ENCODE measurements at places on chromosomes 6 and 20.

GRCh38 chr20:33125983-33126382 lies 42.0 kb upstream of the BPIFA2 start:
- DNase-seq, result no peak

DNA sequence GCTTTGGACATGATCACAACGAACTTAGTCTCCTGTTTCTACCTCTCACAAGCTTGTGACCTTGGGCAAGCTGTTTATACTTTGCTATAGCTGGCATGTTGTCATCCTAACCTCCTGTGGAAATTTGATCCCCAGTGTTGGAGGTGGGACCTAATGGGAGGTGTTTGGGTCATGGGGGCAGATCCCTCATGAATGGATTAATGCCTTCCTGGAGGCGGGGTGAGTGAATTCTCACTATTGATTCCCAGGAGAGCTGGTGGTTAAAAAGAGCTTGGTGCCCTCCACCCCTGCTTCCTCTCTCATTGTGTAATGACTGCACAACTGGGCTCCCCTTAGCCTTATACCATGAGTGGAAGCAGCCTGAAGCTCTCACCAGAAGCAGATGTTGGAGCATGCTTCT lies 228.9 kb downstream of the HIVEP2 start:
- DNase-seq, result no peak

DNA sequence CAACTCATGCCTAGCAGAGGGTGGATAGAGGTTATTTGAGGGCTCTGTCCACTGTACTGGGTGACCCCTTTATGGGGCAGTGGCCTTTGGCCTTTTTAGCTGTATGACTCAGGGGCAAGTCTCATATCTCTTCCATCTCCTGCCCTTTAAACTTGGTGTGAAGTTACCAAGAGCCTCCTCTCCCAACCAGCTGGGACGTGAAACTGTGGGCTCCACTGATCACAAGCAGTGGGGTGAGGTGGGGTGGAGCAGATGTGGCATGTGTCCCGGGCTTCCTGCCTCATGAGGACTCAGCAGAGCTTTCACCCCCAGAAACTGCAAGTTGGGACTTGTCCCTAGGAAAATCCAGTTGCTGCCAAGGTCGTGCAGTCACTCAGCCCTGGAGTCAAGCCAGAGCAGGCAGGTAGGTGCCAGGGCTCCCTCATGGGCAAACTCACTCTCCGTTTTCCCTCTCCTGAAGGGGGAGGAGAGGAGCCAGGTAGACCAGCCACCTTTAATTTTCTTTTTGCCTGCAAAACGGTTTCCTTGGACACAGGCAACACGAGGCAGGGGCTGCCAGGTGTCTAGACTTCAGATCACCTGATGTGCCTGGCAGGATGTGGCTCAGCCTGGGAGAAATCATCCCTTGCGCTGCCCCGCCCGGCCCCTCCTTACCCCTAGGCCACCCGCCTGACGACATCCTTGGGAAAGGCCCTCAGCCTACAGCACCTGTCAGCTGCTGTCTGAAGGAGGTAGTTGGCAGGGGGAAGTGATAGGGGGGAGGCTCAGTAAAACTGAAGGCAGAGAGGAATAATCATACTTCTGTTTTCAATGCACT lies 4.0 kb downstream of the CDKN1A start:
- DNase-seq, result no peak

DNA sequence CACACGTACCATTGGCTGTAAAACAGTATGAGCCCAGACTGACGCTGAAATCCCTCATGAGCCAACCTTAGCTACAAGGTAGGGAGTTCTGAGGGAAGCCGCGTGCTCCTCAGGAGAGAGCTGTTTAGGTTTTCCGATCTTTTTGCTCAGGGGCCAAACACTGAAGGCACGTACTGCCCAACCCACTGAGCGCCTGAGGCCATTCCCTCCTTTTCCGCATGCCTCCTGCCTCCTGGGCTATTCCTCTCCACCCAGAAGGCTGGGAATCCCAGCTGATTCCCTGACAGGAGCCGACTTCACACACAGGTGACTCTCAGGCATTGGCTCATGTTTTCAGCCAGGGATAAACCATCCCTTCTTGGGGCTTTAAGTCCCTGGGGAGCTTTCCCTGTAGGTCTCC lies 5.4 kb upstream of the FAM83D start:
- DNase-seq, result no peak

DNA sequence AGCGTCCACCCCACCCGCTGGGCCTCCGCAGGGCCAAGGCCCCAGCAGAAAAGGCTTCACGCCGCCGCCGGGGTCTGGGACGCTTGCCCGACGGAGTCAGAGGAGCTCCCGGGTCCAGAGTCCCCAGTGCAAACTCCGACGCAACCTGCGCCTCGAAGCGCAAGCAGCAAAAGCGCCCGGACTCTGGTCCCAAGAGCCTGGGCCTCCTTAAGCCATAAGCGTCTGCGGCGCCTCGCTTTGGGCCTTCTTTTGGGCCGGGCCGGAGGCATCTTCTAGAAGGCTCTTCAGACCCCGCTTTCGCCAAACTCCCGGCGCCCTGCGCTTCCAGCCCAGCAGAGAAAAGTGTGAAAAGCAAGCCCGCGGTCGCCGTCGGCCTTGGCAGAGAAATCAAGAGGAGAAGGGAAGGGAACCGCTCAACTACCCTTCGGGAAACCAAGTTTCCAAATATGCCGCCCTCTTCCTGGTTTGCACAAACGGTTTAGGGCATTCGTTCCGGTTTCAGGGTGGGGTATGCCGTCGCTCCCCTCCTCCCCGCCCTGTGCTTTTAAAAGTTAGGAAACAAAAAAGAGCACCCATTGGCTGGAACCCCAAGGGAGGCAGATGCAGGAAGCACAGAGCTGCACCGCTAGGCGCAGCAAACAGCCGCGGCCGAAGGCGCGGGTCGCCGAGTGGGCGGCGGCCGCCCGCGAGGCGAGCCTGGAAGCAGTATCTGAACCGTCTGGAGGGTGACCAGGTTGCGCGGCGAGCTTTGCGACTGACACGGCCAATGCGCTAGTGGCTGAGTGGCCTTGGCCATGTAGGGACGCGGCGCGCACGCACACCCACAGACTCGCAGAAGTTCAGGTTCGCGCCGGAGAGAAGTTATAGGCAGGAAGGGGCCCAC lies 1.2 kb downstream of the TBX18 start:
- DNase-seq, result no peak

DNA sequence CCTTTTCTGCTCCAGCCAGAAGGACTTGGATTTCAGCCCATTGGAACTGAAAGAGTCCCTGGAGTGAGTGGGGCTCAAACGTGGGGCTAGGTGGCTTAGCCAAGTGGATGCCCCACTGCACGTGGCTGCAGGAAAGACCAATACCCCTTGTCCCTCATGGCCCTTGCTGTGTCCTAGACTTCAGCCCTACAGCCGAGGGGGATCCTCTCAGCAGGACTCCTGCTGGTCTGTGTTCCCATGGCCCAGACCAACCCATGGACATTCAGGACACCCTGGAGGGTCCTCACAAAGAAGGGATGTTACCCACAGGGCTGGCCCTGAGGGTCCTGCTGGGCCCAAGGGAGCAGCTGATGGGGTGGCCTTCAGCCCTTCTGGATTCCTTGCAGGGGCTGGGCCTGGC lies 30.0 kb upstream of the PHACTR3 start:
- DNase-seq, result no peak

- DNase-seq, result no peak
These were observed 212.3 kb downstream of the TAF4 start for GRCh38 chr20:61853073-61854005.

- DNase-seq, result no peak
These were observed 162.8 kb upstream of the AFDN start for GRCh38 chr6:167663784-167664443.

GRCh38 chr6:21781128-21781527 lies 187.6 kb downstream of the SOX4 start:
- DNase-seq, result no peak

- DNase-seq, result no peak
These were observed 9.6 kb downstream of the WTAP start for GRCh38 chr6:159736908-159737307.

DNA sequence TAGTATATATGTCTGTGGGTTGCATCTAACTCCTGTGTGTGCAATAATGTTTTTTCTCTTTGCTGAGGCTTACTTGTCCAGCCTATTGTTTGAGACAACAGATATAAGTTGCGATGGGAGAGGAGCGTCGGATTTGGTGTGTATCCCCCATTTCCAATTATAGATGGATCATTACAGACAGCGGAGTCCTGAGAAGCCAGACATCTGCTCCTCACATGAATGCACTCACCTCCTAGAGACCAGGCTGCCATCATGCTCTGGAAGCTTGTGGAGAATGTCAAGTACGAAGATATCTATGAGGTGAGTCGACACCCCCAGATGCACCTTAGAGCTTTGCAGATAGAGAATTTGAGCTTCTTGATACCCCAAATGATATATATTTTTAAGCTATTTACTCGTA lies at the start of gene TFAP2B:
Gene TFAP2B, plus strand, starts transcription at position 199 of the 400 bp plus-strand sequence. Its CDS starts 21 bp downstream, at position 220.
- no peak for DNase-seq

GRCh38 chr6:21949211-21949801 lies 347.5 kb downstream of the PRL start:
- DNase-seq, result no peak

GRCh38 chr6:5126214-5126613 lies 41.1 kb downstream of the PPP1R3G start:
- no peak for DNase-seq

- no peak for DNase-seq
These were observed 34.0 kb downstream of the VEGFA start for GRCh38 chr6:43803783-43804549.

DNA sequence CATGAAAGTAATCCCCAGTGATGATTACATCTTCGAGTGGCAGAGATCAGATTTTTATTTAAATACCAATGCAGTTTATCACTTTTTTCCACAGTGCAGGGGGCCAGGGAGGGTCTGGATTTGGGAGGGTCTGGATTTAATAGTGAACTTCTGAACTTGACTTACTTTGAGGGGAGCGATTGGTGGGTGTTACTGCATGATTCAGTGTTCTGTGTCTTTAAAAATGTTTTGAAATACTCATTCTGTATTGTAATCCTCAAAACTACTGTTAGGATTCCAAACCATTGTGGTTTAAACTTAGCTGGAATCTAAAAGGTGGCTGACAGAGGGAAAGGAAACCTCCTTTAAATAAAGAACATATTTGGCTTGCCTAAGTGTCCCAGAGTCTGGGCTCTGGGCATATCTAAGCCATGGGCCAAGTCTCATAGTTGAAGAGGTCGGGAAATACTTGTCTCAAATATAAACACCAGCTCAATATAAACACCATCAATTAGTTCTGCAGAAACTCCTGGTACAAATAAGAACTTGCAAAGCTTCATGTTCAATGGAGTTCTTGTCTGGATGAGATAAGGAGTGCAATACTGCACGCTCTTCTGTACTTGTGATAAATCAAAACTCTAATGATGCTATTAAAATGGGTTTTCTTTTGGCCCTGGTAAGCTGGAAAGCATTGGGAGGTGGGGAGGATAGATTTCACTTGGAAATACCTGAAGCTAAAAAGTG lies 14.4 kb downstream of the JARID2 start:
- no peak for DNase-seq

GRCh38 chr6:89530982-89531381 lies 98.0 kb downstream of the ANKRD6 start:
- DNase-seq, result no peak

DNA sequence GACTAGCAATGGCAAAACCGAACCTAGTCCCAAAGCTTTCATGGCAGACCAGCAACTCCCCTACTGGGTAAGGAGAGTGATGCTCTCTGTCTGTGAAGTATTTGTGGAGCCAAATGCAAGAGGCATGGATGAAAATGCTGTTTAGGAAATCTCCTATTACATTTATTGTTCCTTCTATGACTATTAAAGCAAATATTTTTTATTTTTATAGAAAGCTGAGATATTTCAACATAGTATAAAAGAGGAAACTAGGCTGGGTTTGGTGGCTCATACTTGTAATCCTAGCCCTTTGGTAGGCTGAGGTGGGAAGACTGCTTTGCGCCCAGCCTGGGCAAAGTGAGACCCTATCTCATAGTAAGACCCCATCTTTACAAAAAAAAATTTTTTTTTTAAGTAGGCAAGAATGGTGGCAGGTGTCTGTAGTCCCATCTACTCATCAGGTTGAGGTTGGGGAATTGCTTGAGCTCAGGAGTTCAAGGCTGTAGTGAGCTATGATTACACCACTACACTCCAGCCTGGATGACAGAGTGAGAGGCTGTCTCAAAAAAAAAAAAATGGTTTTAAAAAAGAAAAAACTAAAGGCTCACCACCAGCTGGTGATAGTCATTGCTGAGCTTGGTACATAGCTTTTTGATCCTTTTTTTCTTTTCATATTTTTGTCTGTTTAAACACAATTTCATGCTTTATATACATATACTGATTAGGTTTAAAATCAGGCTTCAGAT lies 11.3 kb downstream of the KDM1B start:
- no peak for DNase-seq

- no peak for DNase-seq
These were observed 51.9 kb downstream of the RNF217 start for GRCh38 chr6:125013938-125014660.

DNA sequence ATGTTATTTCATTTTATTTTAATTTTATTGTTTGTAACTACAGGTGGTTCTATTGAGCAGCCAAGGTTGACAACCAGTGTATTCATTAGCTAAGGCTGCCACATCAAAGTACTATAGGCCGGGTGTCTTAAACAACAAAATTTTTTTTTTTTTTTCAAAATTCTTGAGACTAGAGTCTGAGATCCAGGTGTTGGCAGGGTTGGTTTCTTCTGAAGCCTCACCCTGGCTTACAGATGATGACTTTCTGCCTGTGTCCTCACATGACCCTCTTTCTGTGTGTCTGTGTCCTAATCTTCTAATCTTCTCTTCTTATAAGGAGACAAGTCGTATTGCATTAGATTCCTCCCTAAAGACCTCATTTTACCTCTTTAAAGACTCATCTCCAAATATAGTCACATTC lies 208.4 kb downstream of the MANEA start:
- DNase-seq, result no peak

DNA sequence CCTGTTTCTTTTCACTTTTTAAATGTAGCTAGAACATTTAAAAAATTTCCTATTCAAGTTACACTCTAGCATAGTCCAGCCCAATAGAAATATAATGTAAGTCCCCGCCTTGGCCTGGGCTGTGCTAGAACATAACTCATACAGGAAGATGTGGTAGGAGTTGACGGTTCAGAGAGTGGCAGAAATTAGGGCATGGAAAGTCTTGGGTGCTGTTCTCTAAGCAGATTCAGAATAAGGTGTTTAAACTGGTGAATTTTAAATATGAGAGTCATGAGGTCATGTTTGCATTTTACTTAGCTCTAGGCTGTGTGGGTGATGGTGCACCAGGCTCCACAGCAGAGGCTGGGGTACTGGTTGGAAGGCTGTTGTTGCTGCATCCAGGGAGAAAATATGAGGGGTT lies 256.5 kb downstream of the FARS2 start:
- no peak for DNase-seq

- no peak for DNase-seq
These were observed 15.0 kb upstream of the MAP1LC3A start for GRCh38 chr20:34543463-34544056.

- no peak for DNase-seq
These were observed 24.9 kb downstream of the CHRNA4 start for GRCh38 chr20:63336232-63336752.

- no peak for DNase-seq
These were observed 8.9 kb upstream of the CDSN start for GRCh38 chr6:31129130-31129529.

- DNase-seq, result no peak
These were observed 25.5 kb upstream of the FKBP1A start for GRCh38 chr20:1418350-1418749.

- DNase-seq, result no peak
These were observed 3.1 kb downstream of the MTCL3 start for GRCh38 chr6:127515794-127516661.

GRCh38 chr6:13288969-13289391 lies 39.4 kb downstream of the TBC1D7 start:
- DNase-seq, result no peak

All from cortex of kidney (tissue), 1 donor.